ENCODE measurements at places on chromosomes 2 and 18.
A peak's percentile ranks its signal among the peaks of the same experiment; 100 is the strongest.

DNA sequence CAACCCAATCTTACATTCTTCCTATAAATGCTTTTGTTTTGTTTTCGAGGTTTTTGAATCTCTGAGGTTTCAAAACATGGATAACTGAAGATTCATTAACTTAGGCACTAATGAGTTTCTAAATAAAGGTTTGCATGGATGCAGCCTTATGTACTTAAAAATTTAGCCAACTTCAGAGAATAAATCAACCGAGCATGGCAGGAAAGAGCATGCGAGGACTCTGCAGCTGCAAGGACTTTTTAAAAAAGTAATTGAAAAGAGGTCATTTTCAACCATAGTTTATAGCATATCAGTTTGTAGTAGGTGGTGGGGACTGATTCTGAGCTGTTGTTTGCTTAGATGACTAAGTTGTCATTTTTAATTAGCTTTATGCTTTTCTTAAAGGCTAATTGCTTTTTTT is 567.0 kb upstream of the ZEB2 start:
- DNase-seq, result no peak

DNA sequence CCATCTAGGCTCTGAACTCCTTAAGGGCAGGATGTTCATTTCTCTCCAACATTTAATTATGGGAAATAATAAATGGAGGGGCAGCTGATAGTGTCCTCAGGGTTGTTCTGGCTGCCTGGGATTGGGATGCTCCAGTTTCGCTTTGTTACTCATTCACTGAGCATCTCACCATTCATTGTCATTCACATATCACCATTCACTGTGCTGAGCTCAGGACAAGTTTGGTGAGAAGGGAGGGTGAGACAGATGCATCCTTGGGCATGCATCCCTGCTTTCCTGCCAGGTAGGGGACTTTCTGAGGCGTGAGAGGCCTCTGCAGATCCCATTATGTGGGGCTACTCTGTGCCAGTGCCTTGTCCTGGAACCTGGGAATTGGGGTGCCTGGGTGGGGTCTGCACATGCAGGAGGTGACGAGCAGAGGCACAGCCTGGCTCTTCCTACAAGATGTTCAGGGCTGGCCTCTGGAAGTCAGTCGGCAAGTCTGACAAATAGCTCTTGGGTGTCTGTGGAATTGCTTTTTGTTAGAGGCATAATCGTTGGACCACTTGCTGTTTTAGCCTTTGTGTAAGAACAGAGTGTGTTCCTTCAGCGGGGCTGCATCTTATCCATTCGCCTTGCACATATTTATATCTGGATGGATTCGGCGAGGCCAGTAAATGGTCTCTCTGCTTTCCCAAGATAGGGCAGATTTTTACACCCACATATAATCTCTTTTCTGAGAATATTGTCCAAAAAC is 323.2 kb upstream of the THSD7B start:
- no peak for DNase-seq

DNA sequence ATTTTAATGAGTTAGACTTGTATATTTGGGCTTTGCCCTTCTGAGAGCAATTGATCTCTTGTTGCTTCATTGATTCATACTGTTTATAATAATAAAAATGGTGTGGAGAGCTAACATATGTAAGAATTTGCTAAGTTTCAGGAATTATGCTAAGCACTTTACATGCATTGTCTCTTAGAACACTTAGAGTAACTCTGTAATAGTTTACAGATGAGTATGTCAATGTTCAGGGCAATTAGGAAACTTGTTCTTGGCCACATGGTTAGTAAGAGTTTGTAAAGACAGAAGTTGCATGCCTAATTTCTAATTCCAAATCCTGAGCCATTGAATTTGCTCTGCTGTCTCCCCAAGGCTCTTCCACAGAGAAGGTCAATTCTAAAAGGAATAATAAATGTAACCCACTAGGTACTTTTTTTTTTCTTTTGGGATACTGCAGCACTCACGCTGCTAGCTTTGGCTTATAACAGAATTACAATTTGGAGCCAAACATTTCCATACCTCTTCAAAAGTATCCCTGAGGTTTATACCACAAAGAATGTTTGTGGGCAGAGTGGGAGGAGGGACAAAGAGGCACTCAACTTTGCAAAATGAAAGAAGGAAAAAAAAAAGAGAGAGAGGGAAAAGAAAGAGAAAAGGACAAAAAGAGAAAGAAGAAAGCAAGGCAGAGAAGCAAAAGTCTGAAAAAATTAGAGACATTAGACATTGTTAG is 232.4 kb downstream of the CALCRL start:
- DNase-seq, result no peak

GRCh38 chr2:216084547-216084946 is 2.8 kb downstream of the TMEM169 start:
- no peak for DNase-seq

GRCh38 chr2:65537651-65538385 is 105.4 kb upstream of the SPRED2 start:
- no peak for DNase-seq

- DNase-seq, result no peak
These were observed 20.2 kb downstream of the SCYGR8 start for GRCh38 chr2:227765788-227766372.

DNA sequence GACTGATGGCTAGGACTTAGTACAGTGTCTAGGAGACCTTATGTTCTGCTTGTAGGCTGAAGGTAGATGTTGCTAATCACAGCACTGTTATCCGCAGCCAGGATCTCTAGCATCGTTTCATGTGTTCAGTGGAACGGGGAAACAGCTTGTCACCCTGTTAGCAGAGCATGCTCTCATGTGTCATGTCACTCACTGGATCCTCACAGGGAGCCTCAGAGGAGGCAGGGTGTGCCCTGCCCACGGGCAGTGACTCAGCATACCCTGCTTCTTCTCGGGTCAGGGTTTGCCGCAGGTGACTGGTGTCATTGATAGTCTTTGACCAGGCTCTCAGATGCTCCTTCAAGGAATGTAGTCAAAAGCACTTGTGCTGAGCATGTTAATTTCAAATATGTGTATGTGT is 44.4 kb downstream of the RPIA start:
- DNase-seq, result no peak

GRCh38 chr2:208619993-208620392 is 213.4 kb downstream of the PTH2R start:
- no peak for DNase-seq

DNA sequence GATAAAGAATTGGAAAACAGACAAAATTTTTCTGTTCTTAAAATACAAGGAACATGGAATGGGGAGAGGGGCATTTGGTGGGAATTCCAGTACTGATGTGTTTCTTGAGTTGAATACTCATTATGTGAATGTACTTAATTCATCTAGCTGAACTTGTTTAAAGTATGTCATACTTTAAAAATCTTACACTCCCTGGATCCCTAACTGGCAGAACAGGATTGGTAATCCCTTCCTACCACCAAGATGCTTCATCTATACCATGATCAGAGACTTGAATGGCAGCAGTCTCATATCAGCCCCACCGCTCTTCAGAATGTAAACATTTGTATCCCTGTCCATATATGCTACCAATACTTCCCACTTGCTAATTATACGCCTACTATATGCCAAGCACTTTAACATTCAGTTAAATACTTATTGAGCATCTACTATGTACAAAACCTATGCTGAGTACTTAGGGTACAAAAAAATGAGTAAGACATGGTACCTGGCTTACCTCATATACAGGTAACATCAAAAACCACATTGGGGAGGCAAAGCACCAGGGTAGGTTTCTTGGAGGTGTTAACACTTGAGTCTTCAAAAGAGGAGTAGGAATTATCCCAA is 5.3 kb downstream of the MEMO1 start:
- DNase-seq, result no peak

DNA sequence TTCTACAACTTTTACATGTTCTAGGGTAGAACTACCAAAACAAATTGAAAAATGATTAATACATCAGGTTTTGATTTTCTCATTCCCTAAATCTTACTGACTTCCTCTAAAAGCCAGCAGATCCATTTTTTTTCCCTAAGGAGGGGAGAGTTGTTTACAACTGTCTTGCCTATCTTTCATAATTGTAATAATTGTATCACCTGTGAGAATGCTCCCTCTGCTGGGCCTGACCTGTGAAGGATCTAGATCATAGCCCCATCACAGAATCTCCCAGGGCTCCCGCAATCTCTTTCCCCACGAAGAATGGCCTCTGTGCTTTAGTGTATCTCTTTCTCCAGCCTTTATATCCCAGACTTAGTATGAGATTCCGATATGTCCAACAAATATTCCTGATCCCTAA is 9.1 kb downstream of the LOXL3 start:
- DNase-seq, result peak; percentile 10

DNA sequence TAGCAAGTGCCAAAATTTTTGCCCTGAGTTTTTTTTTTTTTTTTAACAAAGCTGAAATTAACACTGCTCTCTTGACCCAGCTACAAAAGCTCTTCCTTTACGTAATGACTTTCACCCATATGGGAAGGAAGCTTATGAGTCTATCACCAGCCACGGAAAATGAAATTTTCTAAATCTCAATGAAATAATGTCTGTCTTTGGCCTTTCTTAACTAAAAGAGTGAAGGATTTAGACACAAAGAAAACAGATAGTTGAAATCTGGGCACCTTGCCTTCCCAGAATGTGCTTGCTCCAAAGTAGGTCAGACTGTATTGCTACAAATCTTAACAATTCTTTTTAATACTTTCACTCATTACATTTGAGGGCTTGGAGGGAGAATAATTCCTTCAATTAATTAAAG is 180.8 kb upstream of the MGAT5 start:
- DNase-seq, result no peak

- DNase-seq, result no peak
These were observed 117.1 kb downstream of the NOL10 start for GRCh38 chr2:10572701-10573100.

- DNase-seq, result peak; percentile 89
These were observed at the start of gene INPP4A for GRCh38 chr2:98444436-98445176. Gene INPP4A, plus strand, starts transcription at chr2:98444858. Its CDS starts 75,191 bp downstream, at chr2:98520049.

DNA sequence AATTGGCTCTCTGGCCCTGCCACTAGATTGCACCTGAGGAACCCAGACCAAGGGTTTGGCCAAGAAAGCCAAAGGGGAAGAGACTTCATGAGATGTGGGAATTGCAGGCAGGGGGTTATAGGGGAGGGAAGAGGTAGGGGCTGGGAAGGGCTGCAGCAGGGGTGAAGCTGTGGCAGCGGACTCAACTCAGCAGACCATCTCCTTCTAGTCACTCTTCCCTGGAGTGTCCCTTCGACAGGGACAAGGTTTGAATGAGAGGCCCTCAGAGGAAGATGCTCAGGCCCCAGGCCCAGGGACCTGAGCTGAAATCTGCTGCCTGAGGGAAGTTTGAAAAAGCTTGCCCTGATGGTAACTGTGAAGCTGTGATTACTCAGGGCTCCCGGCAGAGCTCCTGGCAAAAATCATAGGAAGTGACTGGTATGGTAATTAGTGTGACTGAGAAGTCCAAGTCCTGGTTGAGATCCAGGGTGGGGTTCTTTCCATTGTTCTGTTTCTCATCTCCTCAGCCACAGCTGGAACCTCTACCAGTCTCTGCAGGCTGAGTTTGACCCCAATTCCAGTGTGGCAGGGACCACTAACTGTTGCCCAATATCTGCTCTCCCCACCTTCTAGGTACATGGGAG is 300.9 kb downstream of the CYP26B1 start:
- no peak for DNase-seq

GRCh38 chr2:71822463-71822862 is 325.2 kb downstream of the CYP26B1 start:
- DNase-seq, result no peak

DNA sequence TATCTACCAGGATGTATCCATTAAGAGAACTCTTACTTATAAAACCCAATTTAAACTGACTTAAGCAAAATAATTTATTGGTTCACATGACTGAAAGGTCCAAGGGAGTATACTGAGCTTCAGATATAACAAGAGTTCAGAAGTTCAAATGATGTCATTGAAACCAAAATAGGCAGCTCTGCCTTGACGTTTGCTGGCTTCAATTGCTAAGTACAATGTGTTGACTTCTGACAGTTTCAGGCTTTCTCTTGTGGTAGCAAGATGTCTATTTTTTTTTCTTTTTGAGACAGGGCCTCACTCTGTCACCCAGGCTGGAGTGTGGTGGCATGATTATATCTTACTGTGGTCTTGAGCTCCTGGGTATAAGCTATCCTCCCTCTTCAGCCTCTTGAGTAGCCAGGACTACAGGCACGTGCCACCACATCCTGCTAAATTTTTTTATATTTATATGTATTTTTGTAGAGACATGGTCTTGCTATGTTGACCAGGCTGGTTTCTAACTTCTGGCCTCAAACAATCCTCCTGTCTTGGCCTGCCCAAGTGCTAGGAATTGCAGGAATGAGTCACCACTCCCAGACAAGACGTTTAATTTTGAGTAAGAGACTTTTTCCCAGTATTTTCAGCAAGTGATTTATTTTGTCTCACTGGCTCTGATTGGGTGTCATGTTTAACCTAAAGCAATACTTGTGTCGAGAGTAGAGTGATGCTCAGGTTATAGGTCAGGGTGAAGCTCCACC is 184.8 kb downstream of the NR4A2 start:
- DNase-seq, result no peak

- DNase-seq, result no peak
These were observed 272.6 kb upstream of the UBE2E3 start for GRCh38 chr2:180707884-180708205.

- DNase-seq, result no peak
These were observed 106.8 kb downstream of the ZNF519 start for GRCh38 chr18:14025306-14025940.

GRCh38 chr2:95267458-95268210 is 6.6 kb upstream of the PROM2 start:
- peak; percentile 51 for DNase-seq

DNA sequence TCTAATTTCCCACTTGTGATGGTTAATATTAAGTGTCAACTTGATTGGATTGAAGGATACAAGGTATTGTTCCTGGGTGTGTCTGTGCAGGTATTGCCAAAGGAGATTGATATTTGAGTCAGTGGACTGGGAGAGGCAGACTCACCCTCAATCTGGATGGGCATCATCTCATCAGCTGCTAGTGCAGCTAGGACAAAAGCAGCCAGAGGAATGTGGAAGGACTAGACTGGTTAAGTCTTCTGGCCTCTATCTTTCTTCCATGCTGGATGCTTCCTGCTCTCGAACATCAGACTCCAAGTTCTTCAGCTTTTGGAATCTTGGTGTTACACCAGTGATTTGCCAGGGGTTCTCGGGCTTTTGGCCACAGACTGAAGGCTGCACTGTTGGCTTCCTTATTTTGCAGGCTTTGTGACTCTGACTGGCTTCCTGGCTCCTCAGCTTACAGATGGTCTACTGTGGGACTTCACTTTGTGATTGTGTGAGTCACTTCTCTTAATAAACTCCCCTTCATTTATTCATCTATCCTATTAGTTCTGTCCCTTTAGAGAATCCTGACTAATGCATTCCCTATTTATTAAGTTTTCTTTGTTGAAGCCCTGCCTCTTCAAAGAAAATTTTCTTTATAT is 1087.5 kb upstream of the NXPH2 start:
- no peak for DNase-seq

All from cardiac septum (tissue), 1 donor.